ENCODE measurements at places on chromosomes 16 and 17.
A peak's percentile ranks its signal among the peaks of the same experiment; 100 is the strongest.

DNA sequence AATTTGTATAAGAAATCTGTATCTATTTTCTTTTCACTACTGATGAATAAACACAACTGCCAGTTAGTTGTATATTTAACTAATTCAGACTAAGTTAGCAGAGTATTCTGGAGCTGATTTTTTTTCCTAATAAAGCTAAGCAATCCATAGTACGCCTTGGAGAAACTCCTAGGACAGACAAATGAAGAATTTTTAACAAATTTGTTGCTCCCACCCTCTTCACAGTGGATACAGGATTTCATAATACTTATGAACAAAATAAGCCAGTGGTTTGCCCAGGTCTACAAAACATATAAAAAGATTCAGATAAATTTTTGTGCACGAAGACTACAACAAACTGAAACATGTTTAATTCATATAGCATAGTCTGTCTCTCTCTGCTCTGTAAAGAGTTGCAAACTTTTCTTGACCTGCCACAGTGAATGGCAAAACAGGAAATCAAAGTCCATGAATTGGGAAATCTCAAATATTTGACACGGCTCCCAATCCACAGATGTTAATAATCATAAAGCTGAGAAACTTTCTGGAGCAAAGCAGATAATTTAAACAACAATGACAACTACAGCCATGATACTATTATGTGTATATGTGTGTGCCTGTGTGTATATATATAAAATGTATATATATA is 594 bp upstream of the ABCA6 start:
- DNase-seq: no peak

DNA sequence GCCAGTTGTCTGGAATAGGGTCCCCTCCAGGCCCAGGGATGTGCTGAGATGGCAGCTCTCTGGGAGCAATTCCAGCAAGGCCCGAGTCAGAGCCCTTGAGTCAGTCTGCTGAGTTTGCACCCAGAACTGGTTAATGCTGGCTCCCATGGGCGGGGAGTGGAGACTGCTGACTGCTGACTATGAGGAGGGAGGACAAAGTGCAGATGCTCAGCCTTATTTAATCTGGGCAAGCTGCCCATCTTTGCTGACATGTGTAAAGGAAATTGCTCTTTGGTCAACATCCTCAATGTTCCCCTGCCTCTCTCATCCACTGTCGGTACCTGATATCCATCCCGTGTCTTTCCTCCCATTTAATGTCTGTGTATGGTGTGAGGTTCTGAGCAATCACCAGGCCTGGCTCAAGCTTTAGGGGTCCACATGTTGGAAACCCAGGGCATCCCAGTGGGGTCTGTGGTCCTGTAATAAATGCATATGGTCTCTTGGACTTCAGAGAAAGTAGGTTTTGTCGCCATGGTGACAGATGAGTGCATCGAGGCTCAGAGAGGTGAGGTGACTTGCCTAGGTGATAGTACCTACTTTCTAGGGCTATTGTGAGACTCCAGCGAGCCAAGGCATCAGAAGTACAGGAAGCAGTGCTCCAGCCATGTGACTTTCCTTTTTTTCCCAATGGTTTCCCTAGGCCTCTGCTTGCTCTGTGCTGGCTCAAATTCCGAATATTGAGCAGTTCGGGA is 20.0 kb upstream of the RNF135 start:
- DNase-seq: no peak

- no peak for DNase-seq
These were observed 32.2 kb upstream of the CHMP6 start for GRCh38 chr17:80959330-80960036.

- DNase-seq: peak; percentile 27
These were observed 44.8 kb downstream of the PECAM1 start for GRCh38 chr17:64345689-64346376.

DNA sequence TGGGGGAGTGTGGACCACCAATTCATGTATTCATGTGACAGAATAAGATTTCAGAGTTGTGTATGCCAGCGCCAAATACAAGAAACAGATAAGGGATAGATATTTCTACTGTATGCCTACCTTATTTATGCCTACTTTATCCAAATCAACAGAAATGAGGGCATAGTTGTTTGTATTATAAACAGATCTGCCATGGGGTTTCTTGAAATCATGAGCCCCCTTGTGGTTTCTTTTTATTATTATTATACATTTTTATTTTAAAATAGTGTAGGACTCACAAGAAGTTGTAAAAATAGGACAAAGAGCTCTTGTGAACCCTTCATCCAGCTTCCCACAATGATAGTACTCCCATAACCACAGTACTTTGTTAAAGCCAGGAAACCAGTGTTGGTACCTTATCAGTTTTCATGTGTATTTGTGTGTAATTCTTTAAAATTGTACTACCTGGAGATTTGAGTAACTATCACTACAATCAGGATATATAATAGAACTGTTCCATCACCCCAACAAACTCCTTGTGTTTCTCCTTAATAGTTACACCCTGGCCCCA is 229.4 kb downstream of the CCDC182 start:
- DNase-seq: no peak

GRCh38 chr16:73161977-73162376 is 114.0 kb upstream of the ZFHX3 start:
- DNase-seq: no peak

- no peak for DNase-seq
These were observed 213.8 kb upstream of the NLRP1 start for GRCh38 chr17:5798094-5798493.

- DNase-seq: no peak
These were observed 48.6 kb downstream of the ABCA8 start for GRCh38 chr17:68906638-68907037.

DNA sequence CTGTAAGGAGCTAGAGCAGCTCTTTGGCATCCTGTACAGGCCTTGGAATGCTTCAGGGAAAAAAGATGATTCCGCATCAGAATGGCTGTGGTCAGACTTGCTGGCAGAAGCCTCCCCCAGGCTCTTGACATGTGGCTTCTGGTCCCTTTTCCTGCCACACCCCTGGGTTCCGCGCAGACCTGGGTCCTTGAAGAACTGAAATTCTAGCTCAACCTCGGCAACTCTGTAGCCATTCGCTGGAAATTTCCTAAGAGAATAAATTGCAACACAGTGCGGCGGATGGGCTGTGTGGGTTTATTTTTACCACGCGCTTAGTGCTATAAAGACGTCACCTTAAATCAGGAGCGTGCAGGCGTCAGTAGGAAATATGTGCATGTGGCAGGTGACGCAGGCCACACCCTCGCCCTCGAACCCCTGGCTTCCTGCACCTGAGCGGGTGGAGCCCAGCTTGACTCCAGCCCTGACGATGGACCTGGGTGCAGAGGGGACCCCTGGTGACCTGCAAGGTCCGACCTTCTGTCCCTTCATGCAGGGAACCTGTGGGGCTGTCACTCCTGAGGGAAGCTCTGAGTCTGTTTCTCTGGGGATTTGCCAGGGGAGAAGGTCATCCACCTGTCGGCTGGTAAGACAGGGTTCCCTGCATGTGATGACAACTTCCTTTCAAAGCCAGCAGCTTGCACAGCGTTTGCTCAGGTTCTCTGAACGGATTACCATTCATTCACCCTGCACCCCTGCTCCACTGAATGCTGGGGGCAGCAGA is 46.3 kb downstream of the METRNL start:
- DNase-seq: peak; percentile 97

DNA sequence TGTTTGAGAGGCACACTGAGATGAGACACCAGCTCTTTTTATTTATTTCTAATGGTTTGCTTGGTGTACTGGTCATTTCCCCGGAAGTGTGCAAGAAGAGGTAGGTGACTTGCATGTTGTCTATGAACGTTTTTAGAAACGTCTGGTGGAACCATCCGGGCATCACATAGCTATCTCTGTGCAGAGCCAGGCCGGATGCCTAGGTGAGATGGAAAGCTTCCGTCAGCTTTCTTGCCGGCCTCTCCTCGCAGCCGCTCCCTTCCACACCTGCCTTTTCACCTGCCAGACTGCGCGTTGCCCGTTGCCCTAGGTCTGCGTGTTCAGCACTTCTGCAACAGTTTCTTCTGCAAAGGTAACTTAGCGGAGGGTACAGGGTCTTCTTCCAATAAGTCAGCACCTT is 416.0 kb downstream of the WWOX start:
- no peak for DNase-seq

- no peak for DNase-seq
These were observed 39.4 kb upstream of the ZNF750 start for GRCh38 chr17:82879241-82879640.

GRCh38 chr16:78639775-78640174 is 540.3 kb downstream of the WWOX start:
- no peak for DNase-seq

GRCh38 chr16:15913046-15913698 is 24.8 kb upstream of the CEP20 start:
- DNase-seq: no peak

GRCh38 chr17:73731733-73732132 is 87.5 kb upstream of the SDK2 start:
- DNase-seq: peak; percentile 95

GRCh38 chr17:48732688-48733629 is 4.4 kb upstream of the HOXB13 start:
- no peak for DNase-seq

- DNase-seq: peak; percentile 76
These were observed 791 bp downstream of the MCRIP2 start for GRCh38 chr16:642189-643049.
